ENCODE measurements at places on chromosomes 12 and 14.

DNA sequence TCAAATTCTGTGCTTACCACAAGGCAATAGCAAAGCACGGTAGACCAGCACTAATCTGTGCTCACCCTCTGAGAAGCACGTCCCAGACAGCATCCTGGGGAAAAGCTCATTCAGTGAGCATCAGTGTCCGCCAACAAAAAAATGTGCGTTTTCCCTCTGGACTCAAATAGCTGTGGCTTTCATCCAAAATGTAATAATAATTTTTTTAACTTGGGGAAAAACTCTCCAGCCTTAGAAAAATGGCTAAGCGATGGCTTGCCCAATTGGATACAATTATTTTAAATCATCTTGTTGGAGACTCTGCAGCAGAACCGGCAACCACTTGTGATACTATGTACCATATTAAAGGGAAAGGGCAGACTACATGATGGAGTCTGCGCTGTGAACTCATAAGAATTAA is 1.1 kb upstream of the KRT77 start:
- no peak for DNase-seq

DNA sequence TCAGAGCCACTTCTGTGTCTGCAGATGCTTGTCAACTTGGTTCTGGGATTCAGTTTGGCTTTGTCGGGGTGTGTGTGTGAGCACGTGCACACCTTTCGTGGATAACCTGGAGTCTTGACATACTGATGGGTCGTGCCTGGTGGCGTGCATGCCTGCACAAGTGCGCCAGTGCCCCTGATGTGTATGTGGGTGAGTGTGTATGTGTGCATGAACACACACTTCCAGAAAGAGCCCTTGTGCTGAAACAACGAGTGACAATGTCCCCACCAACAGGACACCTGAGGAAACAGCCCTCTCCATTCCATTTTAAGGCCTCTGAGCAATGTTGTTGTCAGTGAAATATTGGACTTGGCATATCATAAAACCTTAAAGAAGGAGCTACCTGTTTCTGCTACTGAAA is 53.9 kb downstream of the SMUG1 start:
- no peak for DNase-seq

GRCh38 chr14:103890821-103891666 is 37.2 kb upstream of the TDRD9 start:
- no peak for DNase-seq

DNA sequence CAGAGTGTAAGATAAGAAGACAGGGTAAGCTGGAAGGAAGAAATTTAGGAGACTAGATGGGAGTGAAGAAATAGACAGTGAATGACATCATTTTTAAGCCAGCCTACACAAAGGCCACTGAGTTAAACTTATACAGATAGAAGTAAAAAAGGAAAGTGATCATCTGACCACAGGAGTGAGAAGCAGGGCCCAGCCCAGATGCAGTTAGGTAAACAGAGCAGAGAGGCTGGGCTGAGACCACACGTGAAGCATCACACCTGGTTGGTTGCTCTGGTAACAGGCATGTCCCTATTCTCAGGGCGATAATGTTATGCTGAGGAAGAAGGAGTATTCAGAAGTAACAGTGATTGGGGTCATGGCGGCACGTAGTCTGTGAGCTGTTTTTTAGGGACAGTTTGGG is 1079.4 kb downstream of the AACS start:
- DNase-seq = no peak

DNA sequence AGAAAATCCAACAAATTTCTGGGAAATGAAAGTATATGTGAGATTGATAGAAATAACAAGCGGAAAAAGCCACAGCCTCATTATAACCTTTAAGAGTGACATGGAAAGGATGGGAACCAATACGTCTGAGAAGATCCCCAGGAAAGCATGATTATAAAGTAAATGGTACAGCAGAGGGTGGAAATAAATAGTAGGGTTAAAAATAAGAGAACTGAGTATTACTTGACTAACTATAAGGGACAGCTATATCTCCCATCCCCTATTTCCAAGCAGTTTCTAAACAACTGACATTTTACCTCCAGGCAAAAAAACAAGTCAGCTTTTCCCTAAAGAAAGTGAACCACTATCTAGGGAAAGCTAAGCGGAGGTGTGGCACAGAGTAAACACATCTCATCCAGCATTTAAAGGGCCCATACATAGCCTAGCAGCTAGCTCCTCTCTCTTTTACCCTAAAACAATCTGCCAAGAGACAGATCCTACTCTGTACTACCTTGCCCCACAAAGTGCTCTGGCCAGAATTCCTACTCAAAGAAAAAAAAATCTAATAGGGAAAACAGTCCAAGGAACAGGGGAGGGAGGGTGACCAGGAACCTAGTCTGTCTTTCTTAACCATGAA is 11.2 kb downstream of the OSBPL8 start:
- DNase-seq = no peak

DNA sequence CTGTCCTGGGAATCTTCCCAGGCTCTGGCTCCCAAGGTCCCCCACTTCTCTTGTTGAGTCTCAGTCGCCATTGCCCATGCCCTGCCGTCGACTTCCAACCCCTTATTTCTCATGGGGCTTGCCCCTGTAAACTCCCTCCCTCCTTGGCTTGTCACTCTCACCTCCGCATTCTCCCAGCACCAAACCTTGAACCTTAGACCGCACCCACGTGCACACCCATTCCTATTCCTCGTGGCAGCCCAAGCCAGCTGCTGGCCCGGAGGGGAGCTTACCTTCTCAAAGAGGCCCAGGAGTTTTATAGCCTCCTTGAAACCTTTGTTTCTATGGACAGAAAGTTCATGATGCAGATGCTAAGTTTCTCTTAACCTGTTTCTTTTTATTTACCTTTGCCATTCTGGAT is 4.6 kb downstream of the JDP2 start:
- DNase-seq = no peak

DNA sequence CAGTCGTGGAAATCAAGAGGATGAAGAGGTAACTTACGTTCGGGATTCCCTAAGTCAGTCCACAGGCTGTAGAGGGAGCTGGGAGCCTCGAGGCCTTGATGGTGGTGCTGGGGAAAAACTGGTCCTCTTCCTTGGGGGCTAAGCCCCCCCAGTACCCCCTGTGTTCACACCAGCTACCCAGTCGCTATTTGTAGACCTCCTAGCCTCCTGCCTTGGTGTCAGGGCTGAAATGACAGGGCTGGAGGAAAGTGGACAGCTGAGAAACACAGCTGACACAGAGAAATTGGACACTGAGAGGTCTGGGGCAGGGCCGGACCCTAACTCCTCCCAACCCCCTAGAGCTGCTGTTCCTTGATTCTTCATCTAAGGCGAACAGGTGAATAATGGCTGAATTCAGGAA is at the start of gene STAC3:
TSS of gene STAC3 (minus strand) at position 232 of the 400 bp plus-strand sequence. CDS start 1,551 bp downstream, outside the sequence.
- DNase-seq = no peak

GRCh38 chr14:75049731-75050201 is 1.5 kb downstream of the MLH3 start:
- no peak for DNase-seq

- DNase-seq = no peak
Measured at GRCh38 chr14:105861985-105862465, 335.6 kb downstream of the TMEM121 start.

GRCh38 chr14:104335611-104336010 is 197.2 kb downstream of the KIF26A start:
- no peak for DNase-seq

DNA sequence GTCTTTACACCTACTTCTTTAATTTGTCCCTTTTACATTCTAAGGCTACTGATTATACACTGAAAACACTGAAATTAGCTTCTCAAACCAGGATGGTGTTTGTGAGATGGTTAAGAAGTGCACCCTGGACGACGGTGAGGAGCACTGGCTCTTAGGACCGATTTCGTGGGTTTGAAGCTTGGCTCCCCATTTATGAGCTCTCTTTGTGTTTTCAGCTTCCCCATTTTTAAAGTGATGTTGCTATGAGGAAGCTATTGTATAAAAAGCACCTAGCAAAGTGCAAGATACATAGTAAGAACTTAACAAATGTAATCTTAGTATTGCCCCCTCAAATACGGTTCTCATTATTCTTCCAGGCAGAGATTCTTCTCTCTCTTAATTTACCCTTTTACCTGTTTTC is 4.7 kb downstream of the NFYB start:
- no peak for DNase-seq

DNA sequence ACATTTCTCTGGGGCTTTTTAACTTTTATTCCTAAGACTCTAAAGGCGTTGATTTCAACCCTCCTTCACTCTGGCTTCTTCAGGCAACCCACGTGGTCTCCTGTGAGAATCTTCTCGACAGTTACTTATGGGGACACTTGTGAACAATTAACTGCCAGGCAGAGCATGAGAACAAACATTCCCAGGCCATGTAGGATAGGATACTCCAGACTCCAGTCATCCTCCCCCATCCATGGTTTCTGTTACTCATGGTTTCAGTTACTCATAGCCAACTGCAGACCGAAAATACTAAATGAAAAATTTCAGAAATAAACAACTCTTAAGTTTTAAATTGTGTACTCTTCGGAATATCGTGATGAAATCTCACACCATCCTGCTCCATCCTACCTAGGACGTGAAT is 19.5 kb downstream of the GPR68 start:
- no peak for DNase-seq

Data from T-helper 22 cell (primary cell).